ENCODE measurements at places on chromosomes 7 and 10. TPM values are rescaled to one million over a fixed set of nuclear protein-coding genes. Genes with fewer than 3 reads are reported as not detected.

The NXPH1 gene
- not detected for total RNA-seq

The PLAC9 gene
- total RNA-seq, result 31.2 TPM

The AGR2 gene
- total RNA-seq, result 73.1 TPM

The STAG3 gene
- total RNA-seq, result 0.72 TPM

The CFAP46 gene
- total RNA-seq, result 0.41 TPM

The NPVF gene
- total RNA-seq, result not detected

The PIK3CG gene
- total RNA-seq, result 3.5 TPM

The VSTM2A gene
- 0.82 TPM for total RNA-seq

The CYP2C19 gene
- 2.1 TPM for total RNA-seq

The OR2A1 gene
- 0.10 TPM for total RNA-seq

The NPC1L1 gene
- not detected for total RNA-seq

The CHST3 gene
- 29.6 TPM for total RNA-seq

The PLPP4 gene
- not detected for total RNA-seq

The RAMP3 gene
- total RNA-seq, result 8.8 TPM

The NRCAM gene
- 16.2 TPM for total RNA-seq

The PAPOLB gene
- 0.10 TPM for total RNA-seq

The HOXA3 gene
- total RNA-seq, result 2.4 TPM

The MOGAT3 gene
- not detected for total RNA-seq

The ASZ1 gene
- total RNA-seq, result not detected

The LIPJ gene
- 0.21 TPM for total RNA-seq

The ANKRD2 gene
- 29.7 TPM for total RNA-seq

The SLC39A12 gene
- total RNA-seq, result not detected

The SERPINE1 gene
- total RNA-seq, result 5.4 TPM

The HDAC9 gene
- 56.2 TPM for total RNA-seq

The UCMA gene
- not detected for total RNA-seq

The FXYD4 gene
- total RNA-seq, result not detected

The TMEM213 gene
- 0.51 TPM for total RNA-seq

The SPAM1 gene
- not detected for total RNA-seq

The UPP1 gene
- total RNA-seq, result 3.3 TPM

The CDC14C gene
- not detected for total RNA-seq

The FAM131B gene
- total RNA-seq, result 1.5 TPM

The TDRD1 gene
- 1.6 TPM for total RNA-seq

The FBXO24 gene
- 1.2 TPM for total RNA-seq

The ANKRD30A gene
- not detected for total RNA-seq

The NUTM2E gene
- total RNA-seq, result 0.41 TPM

The HKDC1 gene
- total RNA-seq, result 0.51 TPM

The TMEM139 gene
- 0.51 TPM for total RNA-seq

The SLC26A3 gene
- not detected for total RNA-seq

The LRRN3 gene
- 2.5 TPM for total RNA-seq

The UTF1 gene
- not detected for total RNA-seq

The TMEM236 gene
- total RNA-seq, result 0.10 TPM

The GPR85 gene
- total RNA-seq, result 1.2 TPM

The RNF148 gene
- 3.2 TPM for total RNA-seq

The TEX47 gene
- not detected for total RNA-seq

Measured in tongue (tissue), 3 donors.